ELR (cell line): ENCODE measurements at places on chromosomes 7 and 10.

- DNase-seq: no peak
These were observed 106.5 kb downstream of the MICALL2 start for GRCh38 chr7:1352656-1353271.

DNA sequence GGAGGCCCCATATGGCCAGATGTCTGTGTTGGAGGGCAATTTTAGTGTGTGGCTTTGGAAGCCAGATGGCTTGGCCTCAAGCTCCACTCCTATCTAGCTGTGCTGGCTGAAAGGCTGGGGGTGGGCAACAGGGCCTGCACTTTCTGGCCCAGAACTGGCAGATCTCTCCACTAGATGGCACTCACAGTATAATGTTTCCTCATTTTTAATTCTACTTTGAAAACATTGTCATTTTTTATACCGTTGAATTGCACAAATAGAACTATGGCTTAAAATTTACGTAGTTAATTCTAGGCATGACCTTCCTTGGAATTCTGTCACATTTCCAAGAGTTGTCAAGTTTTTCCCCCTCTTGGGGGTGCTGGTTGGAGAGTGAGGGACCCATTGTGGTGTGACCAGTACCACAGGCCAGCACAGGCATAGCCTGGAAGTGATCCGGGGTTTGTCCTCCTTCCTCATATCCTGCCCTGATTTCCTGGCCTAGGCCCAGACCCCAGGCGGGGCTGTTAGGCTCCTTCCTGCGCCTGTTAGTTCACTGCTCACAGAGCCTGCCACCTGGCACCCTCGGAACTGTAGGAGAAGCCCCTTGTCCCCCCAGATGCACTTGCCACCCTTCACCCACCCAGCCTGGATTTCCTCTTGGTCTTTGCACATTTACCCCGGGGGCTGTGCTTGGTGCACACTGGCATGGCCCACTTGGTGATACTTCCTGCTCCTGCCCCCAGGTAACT is 52.8 kb downstream of the ARHGAP22 start:
- DNase-seq: peak; percentile 65

- DNase-seq: peak; percentile 76
These were observed 24.0 kb upstream of the KMT2C start for GRCh38 chr7:152459724-152460251.

DNA sequence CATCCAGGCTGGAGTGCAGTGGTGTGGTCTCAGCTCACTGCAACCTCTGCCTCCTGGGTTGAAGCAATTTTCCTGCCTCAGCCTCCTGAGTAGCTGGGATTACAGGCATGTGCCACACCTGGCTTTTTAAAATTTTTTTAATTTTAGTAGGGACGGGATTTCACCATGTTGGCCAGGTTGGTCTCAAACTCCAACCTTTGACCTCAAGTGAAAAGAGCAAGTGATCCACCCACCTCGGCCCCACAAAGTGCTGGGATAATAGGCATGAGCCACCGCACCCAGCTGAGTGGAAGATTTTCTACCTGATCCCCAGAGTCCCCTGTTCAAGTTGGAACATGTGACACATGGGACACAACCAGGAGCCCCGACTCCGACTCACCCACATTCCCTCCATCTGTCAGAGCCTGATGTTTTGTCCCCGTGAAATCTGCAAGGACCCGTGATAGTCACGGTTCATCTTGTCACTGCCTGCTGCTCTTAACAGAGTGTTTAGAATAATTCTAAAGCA is 104.5 kb downstream of the SMURF1 start:
- DNase-seq: no peak

GRCh38 chr7:143285470-143285778 is 666 bp downstream of the TMEM139 start:
- DNase-seq: no peak

DNA sequence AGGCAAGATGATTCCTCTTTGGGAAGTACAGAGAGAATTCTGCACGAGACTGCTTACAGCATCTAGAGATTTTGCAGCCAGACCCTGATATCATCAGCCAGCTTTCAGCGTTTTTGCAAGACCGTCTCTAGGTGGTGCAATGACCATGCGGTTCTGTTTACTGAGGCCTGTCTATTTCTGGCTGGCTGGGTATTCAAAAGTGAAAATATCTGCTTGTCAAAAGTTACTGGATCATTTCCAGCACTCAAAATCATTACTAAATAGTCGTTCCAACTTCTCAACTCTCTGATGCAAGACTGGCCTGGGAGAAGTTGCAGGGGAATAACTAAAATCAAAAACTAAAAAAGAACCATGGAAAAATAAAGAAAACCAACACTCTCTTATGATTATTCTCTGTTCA is 240.1 kb downstream of the ELMO1 start:
- DNase-seq: peak; percentile 15

DNA sequence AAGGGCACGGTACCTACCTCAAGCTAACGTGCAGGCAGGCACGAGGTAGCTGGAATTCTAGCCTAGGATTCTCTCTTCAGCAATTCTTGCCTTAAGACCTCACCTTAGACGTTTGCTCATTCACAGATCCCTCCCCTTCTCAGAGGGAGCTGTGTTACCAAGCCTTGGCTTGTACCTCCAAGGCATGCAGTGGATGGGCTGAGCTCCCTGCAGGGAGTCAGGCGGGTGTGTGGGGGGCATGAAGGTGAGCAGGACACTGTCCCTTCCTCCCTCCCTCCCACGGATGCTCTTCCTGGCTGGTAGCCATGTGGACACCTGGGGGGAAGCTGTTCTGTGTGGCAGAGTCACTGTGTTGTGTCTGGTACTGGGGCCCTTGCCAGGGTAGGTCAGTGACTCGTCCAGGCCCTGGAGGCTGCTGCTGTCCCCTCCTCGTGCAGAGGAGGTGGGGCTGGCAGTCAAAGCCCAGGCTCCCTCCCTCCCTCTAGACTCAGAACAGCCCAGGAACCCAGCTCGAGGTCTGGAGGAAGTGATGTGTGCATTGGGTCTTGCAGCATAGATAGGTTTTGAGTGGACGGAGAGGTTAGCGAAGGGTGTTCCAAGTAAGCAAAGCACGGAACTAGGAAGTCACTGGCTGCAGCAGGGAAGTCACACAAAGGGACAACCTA is 222.2 kb upstream of the SH2B2 start:
- DNase-seq: peak; percentile 58

DNA sequence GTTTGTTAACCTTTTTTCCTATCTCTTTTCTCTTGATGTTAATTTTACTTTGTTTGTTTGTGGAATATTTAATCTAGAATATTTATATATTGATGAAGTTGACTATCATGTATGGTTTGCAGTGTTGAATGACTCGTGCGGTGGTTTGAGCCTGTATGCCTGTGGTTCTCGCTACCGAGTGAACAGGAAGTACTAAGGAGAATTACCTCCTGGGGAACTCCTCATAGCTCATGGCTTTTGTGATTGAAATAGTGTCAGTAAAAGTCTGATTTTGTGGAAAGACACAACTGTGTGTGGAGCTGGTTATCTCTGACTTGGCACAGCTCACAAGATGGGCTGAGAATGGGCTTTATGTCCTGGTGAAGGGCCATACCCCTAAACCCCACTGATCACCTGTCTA is 498.6 kb downstream of the GLRX3 start:
- no peak for DNase-seq

DNA sequence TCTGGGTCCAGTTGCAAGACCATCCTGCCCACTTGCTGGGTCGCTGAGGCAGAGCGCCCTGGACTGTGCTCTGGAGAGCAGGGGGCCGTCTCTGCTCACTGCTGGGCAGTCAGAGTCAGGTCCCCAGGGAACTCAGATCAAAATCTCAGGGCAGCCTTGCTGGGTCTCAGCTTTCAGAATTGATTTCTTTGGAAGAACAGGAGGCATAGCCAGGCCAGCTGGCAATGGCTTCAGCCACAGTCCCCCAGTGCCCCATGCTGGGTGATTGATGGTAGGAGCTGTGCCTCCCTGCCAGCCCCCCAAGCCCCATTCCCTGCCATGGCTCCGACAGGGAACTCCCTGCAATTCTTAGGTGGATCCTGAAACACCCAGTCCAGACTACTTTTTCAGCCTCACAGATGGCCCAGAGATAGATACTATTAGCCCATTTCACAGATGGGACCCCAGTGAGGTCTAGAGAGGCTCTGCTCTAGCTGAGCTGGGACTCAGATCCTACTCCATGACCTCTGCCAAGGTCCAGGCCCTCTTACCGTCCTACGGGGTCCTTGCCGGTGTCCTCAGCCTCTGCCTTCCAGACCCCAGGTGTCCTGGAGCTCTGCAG is 467 bp downstream of the MMRN2 start:
- no peak for DNase-seq

DNA sequence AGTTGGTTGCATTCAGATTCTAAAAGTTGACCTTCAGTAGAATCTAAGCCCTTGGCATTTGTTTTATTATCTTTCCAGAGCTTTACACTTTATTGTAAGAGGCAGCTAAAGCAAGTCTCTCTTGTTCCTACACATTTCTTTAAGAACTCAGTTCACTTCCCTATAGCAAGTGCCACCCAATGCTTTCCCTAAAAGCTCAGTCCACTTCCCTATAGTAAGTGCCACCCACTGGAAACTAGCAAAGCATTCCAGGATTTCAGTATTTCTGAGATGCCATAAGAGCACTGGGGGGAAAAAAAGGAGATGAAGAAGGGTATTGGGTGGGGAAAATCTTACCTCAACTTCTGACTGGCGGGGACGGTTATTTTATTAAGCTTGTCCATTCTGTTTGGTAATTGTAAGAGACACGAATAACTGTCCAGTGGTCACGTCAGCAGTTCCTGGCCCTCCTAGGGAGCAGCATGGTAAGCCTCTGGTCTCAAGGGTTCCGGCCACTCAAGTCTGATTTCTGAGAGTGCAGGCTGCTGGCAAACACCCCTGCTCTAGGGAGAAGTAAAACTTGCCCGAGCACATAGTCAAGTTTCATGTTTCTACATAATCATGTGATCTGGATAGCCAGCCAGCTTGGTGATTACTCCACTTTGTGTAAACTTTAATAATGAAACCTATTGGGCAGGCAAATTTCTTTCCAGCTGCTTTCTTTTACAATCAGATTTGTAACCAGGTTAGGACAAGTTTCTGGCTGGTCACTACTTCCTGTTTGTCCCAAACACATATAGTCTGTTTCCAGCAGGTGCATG is at the start of gene BLNK:
BLNK (minus strand) TSS at position 554 of the 800 bp plus-strand sequence; CDS start at position 383, 171 bp downstream.
- no peak for DNase-seq

- no peak for DNase-seq
These were observed 178.7 kb upstream of the PRPS1L1 start for GRCh38 chr7:18206331-18206730.

GRCh38 chr10:117137031-117137910 is 799 bp downstream of the VAX1 start:
- DNase-seq: no peak

GRCh38 chr10:68239069-68239468 is 7.2 kb upstream of the ATOH7 start:
- DNase-seq: no peak

DNA sequence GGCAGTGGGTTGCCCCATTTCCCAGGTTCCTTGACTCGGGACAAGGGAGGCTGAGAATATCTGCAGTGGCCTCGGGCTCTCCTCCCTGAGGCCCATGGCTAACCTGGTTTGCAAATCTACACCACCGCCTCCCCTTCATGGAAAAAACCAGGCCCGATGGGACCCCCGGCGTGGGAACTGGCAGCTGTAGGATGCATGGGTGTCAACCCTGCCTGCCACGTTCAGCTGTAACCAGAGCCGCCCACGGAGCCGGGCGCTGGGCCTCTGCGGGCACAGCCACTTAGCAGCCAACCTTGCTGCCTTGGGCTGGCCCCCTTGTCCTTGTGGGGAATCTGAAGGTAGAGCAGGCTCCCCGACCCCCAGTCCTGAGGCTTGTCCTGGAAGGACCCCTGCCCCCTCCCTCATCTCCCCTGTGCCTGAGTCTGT is 1.6 kb downstream of the PWWP2B start:
- no peak for DNase-seq

DNA sequence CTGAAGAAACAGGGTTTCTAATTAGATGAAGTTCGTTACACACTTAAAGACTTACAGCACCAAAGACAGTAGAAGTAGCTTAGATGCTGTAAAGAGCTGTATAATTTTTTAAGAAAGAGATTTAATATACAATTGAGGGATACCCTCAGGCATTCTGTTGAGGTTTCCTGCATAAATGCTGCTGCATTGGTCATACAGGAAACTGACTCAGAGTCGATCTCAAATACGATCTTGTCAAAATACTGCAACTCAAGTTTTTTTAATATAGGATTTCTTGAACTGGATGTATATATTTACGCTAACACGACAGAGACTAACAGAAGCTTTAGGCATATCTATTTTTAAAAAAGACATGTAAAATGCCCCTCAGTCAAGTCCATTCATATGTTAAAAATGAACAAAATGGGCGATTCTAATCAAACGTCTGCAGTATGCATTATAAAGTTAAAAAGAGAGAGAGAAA is 2.4 kb upstream of the ARID5B start:
- peak; percentile 93 for DNase-seq

- no peak for DNase-seq
These were observed 131.5 kb upstream of the CTBP2 start for GRCh38 chr10:125291836-125292235.

DNA sequence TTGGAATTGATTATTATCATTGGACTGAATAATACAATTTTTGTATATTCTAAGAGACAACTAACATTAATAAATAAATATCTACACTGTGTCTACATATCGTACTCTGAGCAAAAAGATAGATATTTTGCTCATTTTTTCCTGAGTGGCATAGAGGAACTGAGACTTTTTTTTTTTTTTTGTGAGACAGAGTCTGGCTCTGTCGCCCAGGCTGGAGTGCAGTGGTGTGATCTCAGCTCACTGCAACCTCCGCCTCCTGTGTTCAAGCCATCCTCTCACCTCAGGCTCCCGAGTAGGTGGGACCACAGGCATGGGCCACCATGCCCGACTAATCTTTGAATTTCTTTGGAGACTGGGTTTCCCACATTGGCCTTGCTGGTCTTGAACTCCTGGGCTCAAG is 14.0 kb downstream of the KMT2E start:
- no peak for DNase-seq

DNA sequence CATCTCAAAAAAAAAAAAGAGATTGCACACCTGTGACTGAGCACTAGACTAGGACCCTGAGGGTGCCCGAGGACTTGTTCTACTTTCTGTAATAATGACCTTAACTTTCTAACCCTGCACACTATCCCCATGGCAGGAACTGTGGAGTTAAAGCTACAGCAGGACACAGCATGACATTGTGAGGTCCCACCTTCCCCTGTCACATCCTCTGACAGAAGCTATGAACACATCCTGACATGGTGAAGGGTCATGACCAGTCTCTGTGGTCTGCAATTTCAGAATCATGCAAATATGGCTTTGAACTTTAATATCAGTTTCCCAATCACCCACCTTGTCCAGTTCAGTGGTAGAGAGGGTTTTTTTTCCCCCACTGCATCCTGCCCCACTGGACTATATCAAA is 18.5 kb upstream of the SAR1A start:
- no peak for DNase-seq

DNA sequence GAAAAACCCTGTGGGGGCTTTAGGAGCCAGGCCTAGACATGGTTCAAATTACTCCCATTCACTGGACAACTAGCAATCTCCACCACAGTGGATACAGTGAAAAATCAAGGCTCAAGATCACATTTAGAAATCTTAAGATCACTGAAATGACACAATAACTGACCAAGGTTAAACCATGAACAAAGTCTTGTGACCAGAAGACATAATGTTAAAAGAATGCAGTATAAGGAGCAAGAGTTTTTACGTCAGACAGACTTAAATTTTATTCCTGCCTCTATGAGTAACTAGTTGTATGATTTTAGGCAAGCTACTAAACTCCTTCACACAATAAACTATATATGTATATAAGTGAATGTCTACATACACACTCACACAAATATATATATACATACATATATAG is 68.5 kb downstream of the MICU1 start:
- peak; percentile 21 for DNase-seq
